Activated naive CD8-positive, alpha-beta T cell treated with anti-CD3 and anti-CD28 coated beads, Interleukin-2, amount 10 ng/mL, durations not matched to agents 7 days and 5 days (primary cell): ENCODE measurements at places on chromosomes 2 and 18. TPM values are rescaled to one million over a fixed set of nuclear protein-coding genes. Genes with fewer than 3 reads are reported as not detected.

CXCR1 gene
- total RNA-seq: 0.19 TPM

DNA sequence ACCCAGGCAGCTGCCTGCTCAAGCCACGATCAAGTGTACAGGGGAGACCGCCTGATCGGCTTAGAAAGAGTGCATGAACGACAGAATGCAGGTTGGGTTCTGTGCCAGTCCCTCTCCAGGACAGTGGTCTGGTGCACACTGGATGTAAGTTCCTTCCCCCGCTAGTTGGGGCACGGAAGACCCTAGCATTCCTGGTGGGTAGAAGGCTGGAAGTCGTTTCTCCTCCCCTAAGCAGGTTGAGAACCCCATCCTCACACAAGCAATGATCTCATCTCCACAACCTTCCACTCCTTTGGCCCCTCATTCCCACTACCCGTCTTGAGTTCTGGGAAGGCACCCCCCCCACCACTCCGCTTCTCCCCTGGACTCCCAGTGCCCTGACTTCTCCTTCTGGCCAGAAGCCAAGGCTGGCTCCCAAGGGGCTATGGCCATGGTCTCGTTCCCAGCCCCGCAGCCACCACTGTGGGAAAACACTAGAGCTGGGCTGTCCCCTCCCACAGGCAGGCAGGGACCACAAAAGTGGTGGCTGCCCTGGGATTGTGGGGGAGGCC is 1.4 kb upstream of the ANKRD39 start:
- no peaks in the 10 kb centered on the region for H3K27me3 ChIP-seq
- peak overlapping the region; percentile 67 for H3K4me3 ChIP-seq
- peak; percentile 40 for DNase-seq

GRCh38 chr2:205811387-205811786 is 129.1 kb downstream of the NRP2 start:
- H3K4me3 ChIP-seq: no peak overlapping the region
- H3K27me3 ChIP-seq: peaks cover 10% of the 10 kb centered on the region

DNA sequence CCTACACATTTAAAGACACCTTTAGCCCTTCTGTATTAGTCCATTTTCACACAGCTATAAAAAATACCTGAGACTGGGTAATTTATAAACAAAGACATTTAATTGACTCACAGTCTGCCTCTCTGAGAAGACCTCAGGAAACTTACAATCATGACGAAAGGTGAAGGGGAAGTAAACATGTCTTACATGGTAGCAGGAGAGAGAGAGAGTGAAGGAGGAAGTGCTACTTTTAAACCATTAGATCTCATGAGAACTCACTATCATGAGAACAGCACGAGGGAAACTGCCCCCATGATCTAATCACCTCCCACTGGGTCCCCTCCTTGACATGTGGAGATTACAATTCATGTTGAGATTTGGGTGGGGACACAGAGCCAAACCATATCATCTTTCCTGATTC is 946.6 kb downstream of the SLC4A3 start:
- H3K27ac ChIP-seq: no peak overlapping the region
- no peaks in the 10 kb centered on the region for H3K36me3 ChIP-seq
- no peaks in the 10 kb centered on the region for H3K27me3 ChIP-seq
- H3K4me1 ChIP-seq: peaks cover 2% of the 10 kb centered on the region

DNA sequence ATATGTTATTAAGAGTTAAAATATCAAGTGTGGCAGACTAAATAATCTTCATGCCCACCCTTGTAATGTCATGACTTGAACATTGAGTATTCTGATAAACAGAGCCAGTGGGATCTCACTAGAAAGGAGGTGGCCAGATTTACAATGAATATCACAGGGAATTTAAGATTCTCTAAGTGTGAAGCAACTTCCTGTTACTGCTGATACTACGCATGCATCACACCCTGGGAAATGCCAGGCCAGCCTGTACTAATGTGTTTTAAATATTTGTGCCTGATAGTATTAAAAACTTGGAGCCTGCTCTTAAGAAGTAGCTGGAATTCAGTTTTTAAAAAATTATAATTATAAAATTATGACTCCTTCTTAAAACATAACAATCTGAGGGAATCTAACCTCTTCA is 148.3 kb downstream of the LAMA3 start:
- H3K27ac ChIP-seq: no peak overlapping the region
- peaks cover 13% of the 10 kb centered on the region for H3K4me1 ChIP-seq
- DNase-seq: no peak
- H3K4me3 ChIP-seq: no peak overlapping the region
- no peaks in the 10 kb centered on the region for H3K36me3 ChIP-seq

- no peak overlapping the region for H3K27ac ChIP-seq
- no peaks in the 10 kb centered on the region for H3K27me3 ChIP-seq
- H3K4me3 ChIP-seq: no peak overlapping the region
- no peaks in the 10 kb centered on the region for H3K4me1 ChIP-seq
- DNase-seq: no peak
- no peaks in the 10 kb centered on the region for H3K36me3 ChIP-seq
Measured at GRCh38 chr2:153953761-153954160, 82.0 kb downstream of the GALNT13 start.

DNA sequence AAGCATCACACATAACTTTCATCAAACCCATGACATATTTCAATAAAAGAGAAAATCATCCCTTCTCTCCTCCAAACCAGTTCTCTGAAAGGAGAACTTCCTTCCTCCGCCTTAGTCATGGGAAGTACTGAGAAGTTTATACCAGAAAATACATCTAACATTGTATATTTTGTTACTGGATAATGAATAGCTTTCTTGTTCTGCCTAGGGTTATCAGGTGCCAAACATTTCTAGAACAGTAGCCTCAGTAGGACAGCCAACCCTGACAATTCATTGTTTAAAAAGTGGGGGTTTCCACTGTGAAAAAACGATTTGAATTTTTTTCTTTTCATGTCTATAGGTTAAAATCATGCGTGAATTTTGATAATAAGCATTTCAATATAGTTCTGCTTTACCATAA is 16.0 kb upstream of the DAW1 start:
- H3K27ac ChIP-seq: no peak overlapping the region
- peaks cover 14% of the 10 kb centered on the region for H3K27me3 ChIP-seq
- H3K36me3 ChIP-seq: no peaks in the 10 kb centered on the region
- no peak for DNase-seq

DNA sequence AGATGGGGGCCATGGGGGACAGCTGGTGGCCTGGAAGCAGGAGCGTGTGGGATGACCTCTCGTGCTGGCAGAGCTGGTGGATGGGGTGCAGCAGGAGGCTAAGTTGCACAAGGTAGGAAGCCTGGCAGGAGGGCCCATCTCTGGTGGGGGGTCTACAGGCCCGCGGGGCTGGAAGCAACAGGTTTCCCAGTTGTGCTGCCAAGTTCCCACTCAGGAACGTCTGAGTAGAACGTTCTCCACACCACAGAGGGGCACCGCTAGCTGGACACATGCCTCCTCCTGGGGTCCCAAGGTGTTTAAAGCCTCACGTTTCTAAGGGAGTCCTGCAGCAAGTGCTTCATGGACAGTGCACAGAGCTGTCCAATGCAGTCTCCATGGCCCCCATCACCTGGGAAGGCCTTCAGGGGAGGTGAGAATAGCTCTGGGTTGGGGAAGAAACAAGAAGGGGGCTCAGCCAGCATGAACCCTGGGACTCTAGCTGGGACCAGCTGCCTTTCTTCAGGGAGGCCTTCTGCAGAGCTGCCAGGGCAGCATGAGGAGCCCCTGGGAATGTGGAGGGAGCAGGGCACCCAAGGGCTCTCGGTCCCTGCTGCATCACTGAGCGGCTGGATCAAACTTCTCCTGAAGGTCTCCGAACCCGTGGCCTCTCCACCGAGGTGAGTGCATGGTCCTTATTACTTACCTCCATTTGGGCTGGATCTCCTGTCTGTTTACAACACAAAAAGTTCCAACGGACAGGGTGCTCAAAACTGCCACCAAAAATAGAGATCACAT is 80.0 kb downstream of the TWIST2 start:
- no peak overlapping the region for H3K4me3 ChIP-seq
- H3K36me3 ChIP-seq: no peaks in the 10 kb centered on the region
- H3K4me1 ChIP-seq: no peaks in the 10 kb centered on the region
- DNase-seq: no peak
- H3K27ac ChIP-seq: no peak overlapping the region
